Amniotic stem cell (primary cell): ENCODE measurements at places on chromosomes 1 and 21.

GRCh38 chr1:39572379-39573096 lies 4.1 kb downstream of the PABPC4 start:
- DNase-seq: no peak

GRCh38 chr1:20982316-20982715 lies 194.4 kb downstream of the EIF4G3 start:
- DNase-seq: peak; percentile 16

DNA sequence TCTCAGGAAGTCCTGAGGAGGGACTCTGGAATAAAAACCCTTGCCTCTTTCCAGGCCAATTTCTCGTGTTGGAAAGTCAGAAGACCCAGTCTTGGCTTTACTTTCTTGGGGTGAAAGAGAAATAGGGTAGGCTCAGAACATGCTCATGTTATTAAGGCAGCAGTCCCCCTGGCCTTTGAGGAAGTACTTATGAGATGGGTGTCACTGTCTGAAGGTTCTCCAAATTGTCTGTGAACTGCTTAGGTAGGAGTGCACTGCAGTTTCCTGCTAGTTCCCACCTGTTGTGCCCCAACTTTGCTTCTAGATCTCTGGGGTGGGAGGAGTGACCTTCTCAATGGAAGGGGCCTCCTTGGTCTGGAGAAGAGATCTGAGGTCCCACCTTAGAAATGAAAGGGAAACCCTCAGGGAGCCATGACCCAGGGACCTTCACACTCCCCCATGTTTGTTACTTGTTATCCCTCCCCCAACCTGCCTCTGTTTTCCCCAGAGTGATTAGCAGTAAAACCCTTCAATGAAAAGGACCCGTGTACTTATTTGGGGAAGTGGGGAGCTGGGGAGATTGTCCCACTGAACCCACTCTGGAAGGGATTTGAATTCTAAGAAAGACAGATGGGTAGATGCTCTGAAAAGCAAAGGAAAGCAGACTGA lies 5.7 kb downstream of the ZNF691 start:
- no peak for DNase-seq

- DNase-seq: no peak
Measured at GRCh38 chr1:237282208-237282783, 240.3 kb downstream of the RYR2 start.

DNA sequence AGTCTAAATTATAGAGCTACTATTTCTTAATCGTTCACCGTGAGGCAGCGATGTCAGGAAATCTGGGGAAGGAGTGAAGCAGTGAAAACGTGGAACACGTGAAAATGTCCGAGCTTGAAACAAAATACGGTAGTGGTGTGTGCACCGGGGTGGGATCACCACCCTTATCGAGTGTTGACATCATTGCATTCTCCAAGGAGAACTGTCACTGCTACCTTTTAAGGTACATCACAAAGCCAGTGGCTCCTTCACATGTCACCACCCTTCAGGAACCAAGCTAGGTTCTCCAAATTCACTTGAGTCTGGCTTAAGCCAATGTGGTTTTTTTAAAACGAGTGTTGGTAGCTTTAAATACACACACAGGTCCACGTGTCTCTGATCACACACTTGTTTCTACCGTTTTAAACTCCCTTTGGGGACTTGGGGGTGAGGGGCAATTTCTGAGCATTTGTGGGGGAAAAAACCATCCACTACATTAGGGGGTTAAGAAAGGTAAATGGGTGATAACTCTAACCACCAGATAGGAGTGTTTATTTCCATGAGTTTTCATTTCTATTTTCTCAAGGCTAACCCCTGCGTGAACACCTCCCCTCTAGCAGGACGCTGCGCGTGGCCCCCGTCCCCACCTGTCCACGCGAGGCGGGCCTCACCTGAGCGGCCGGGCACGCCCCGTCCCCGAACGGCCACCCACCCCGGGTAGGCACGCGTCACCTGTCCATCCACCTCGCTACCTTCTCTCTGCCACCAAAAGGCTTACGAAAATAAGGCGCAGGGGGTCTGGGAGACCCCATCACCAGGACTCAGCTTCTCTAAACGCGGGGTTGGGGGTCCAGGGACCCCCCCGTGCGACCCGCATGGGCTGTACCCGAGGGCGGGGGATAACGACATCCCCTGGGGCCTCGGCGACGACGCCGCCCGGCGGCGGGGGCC lies 978 bp downstream of the PRDM15 start:
- peak; percentile 3 for DNase-seq
